ENCODE measurements at places on chromosomes 16 and 17. TPM values are rescaled to one million over a fixed set of nuclear protein-coding genes. Genes with fewer than 3 reads are reported as not detected.

CCL16 gene
- not detected for total RNA-seq

RABEP1 gene
- total RNA-seq: 60.9 TPM

MKS1 gene
- 26.2 TPM for total RNA-seq

- no peaks in the 10 kb centered on the region for H3K36me3 ChIP-seq
- DNase-seq: no peak
- no peak overlapping the region for H3K27ac ChIP-seq
- no peaks in the 10 kb centered on the region for H3K27me3 ChIP-seq
- no peaks in the 10 kb centered on the region for H3K4me1 ChIP-seq
Observed at GRCh38 chr16:51638339-51639135, 487.5 kb upstream of the SALL1 start.

DNA sequence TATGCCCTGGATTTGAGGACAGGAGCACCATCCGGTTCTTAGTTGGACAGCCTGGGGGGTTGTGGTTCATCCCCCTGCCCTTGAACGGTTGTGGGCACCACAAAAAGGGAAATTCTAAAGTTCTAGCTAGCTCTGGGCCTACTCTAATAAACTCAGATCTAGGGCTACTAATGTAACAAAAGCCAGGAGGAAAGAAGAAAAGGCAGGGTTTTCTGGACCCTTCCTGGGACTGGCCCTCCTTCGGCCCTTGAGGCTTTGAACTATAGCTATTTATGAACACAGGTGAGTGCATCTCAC is 15.1 kb downstream of the ETV4 start:
- H3K27ac ChIP-seq: no peak overlapping the region
- no peak overlapping the region for H3K4me3 ChIP-seq
- peaks cover under 1% of the 10 kb centered on the region for H3K36me3 ChIP-seq
- DNase-seq: no peak
- no peaks in the 10 kb centered on the region for H3K27me3 ChIP-seq
- no peaks in the 10 kb centered on the region for H3K4me1 ChIP-seq

DNA sequence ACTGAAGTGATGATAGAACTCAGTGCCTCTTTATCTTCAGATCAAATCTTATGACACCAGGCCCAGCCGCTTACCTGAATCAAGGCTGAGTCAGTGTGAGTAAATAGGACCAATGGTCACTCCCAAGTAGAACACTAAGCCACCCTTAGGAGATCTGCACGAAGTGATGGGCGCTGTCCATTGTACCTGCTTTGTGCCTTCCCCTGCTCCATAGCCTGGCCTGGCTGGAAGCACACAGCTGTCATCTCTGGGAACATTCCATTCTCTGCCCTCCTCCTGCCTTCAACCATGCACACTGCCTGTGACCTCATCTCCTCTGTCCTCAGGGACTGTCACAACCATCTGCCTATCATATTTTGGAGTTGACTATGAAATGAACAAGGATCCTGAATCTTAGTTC is 279.5 kb upstream of the ASIC2 start:
- DNase-seq: no peak
- no peak overlapping the region for H3K27ac ChIP-seq
- H3K4me1 ChIP-seq: no peaks in the 10 kb centered on the region
- H3K36me3 ChIP-seq: no peaks in the 10 kb centered on the region

DNA sequence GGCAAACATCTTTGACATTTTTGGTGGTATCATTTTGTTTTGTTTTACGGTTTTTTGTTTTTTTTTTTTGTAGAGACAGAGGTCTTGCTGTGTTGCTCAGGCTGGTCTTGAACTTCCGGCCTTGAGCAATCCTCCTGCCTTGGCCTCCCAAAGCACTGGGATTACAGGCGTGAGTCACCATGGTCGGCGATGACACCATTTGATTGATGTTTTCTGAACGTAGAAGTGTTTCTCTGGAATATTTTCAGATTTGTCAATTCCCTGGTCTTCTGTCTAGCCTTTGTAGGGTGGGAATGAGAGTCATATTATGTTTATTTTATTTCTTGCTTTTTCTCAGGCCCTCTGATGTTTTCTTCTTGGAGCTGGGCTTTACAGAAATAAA is 32.2 kb upstream of the BRD7 start:
- no peaks in the 10 kb centered on the region for H3K36me3 ChIP-seq
- no peak for DNase-seq
- no peak overlapping the region for H3K4me3 ChIP-seq
- H3K27me3 ChIP-seq: no peaks in the 10 kb centered on the region
- peaks cover 5% of the 10 kb centered on the region for H3K4me1 ChIP-seq

DNA sequence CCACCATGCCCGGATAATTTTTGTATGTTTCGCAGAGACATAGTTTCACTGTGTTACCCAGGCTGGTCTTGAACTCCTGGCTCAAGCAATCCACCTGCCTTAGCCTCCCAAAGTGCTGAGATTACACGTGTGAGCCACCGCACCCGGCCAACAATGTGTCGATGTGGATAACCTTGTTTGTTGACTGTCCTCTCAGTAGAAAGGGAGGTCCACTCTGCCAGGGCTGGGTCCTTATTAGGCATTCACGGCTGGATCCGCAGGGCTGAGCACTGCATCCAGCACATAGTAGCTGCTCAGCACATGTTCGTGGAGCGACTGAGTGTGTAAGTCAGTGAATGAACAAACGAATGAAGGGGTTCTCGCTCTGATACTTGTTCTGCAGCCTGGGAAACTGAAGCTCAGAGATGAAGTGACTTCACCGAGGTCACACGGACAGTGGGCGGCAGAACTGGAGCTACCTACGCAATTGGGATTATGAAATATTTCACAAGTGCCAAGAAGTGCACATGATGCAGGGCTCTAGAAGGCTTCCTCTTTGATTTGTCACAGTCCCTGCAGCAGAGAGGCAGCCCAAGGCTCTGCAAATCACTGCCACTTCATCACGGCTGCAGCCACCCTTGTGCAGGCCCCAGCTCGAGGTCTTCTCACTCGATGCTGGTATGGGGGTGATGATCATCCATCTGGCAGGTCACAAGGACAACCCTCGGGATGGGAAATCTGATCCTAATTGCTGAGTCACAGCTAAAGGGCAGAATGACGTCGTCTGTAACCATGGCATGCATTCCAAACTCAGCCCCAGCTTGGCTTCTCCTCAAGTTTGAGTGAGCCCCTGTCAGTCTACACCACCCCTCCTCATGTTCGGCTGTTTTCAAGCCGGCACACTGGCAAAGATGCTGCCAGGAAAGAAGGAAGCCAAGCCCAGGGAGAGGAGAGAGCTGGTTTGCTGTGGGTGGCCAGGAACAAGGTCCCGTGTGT is 28.0 kb upstream of the SNN start:
- no peaks in the 10 kb centered on the region for H3K27me3 ChIP-seq
- peaks cover 16% of the 10 kb centered on the region for H3K4me1 ChIP-seq
- no peak overlapping the region for H3K27ac ChIP-seq
- H3K36me3 ChIP-seq: no peaks in the 10 kb centered on the region
- DNase-seq: no peak

DNA sequence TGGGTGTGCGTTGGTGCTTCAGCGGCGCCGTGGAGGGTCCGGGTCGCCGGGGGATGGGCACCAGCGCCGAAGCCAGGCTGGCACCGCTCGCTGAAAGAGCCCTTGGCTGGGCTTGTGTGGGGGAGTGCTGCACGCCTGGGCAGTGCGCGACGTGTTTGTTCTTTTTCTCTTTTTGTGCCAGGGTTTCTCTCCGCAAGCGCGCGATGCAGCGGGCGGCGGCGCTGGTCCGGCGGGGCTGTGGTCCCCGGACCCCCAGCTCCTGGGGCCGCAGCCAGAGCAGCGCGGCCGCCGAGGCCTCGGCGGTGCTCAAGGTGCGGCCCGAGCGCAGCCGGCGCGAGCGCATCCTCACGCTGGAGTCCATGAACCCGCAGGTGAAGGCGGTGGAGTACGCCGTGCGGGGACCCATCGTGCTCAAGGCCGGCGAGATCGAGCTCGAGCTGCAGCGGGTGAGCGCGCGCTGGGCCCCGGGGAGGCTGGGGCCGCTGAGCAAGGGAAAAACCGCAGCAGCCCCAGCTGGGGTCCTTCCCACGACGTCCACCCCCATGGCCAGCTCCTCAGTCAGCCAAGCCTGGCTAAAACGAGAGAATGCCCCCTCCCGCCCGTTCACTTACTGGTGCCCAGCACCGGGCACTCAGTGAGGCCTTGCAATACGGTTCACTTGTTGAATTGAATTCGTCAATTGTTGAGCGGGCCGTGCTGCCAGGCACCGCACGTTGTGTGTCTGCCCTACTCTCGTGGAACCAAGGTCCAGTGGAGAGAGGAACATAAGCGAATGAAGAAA is 541 bp downstream of the GPT2 start:
- H3K27me3 ChIP-seq: no peaks in the 10 kb centered on the region
- H3K36me3 ChIP-seq: no peaks in the 10 kb centered on the region
- H3K4me3 ChIP-seq: peak overlapping the region; percentile 63
- H3K27ac ChIP-seq: no peak overlapping the region

Measured in CD8-positive, alpha-beta memory T cell (primary cell).